NCI-H748 treated with DMSO at 0.1 percent for 48 hours (cell line): ENCODE measurements at places on chromosomes 11 and 22.

DNA sequence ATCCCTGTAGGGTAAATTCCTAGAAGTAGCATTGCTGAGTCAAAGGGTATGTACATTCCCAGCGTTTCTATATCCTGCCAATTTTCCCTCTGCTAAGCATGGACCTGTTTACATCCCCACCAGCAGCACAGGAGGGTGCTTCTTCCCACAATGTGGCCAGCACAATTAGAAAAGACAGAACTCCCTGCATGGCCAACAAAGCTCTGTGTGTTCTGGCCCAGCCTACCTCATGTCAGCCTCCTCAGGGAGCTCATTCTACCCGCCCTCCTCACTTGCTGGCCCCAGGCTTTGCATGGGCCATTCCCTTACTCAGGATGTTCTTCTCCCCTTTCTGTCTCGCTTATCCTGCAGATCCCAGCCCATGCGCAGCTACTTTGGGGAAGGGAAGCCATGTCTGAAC lies 186.1 kb downstream of the DSCAML1 start:
- DNase-seq, result no peak

DNA sequence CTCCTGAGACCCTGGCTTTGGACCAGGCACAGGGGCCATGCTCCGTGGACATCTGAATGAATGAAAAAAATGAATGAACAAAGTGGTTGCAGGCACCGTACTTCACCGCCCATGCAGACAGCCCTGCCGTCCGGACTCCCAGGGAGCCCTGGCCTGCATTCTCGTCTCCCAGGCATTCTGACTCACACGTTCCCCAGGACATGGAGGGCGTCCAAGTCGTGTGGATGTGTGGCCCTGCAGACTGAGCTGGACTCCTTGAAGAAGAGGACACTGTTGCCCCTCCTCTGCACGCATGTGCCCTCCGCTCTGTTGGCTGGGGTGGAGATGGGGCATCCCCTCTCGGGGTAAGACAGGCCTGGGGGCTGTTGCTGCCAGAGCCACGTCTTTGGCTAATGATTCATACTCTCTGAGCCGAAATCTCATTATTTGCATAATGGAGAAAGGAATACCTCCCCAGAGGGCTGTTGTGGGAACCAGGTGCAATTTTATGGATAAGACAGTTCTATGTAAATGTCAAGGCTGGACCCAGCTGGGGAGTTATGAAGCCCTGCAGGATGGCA lies 49.7 kb downstream of the RTL6 start:
- DNase-seq, result no peak

- DNase-seq, result no peak
Measured at GRCh38 chr22:23197836-23198235, 17.5 kb downstream of the BCR start.

DNA sequence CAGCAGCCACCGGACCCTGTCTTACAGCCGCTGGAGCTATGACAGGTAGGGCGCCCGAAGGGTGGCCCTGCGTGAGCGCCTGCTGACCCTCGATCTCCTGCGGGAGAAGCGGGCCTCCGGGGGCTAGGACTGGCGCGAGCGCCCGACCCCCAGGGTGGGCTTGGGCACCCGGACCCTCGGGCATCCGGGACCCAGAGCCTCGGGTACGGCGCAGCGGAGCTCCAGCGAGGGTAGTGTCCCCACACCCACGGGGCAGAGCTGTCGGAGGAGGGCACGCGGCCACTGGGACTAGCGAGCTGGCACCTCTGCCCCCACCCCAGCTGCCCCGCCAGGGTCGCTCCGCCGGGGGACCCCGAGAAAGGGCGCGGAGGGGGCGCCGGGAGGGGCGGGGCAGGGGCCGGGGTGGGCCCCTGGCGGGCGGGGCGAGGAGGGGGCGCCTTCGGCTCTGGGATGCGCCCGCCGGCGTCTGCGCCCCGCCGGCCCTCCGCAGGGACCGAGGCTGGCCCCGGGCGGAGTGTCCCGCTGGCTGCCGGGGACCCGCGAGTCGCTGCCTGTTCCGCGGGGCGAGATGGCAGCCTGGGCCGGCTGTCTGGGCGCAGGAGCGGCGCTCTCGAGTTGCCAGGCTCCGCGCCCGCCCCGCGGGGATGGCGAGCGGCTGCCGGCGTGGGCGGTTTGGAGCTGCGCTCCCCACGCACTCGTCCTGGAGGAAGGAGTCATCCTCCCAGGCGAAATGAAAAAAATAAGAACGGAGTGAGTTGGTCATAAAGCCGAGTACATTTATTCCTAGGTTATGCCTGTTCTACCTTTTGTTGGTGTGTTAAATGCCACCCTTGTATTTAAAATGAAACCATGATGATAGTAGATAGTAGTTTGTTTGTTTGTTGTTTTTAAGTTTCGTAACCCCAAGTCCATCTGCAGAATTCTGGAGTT lies 32.4 kb downstream of the EIF3F start:
- DNase-seq, result no peak

- no peak for DNase-seq
Measured at GRCh38 chr22:45907996-45908395, 69.0 kb downstream of the WNT7B start.

- DNase-seq, result no peak
Measured at GRCh38 chr22:28405588-28405987, 274.1 kb downstream of the TTC28 start.

DNA sequence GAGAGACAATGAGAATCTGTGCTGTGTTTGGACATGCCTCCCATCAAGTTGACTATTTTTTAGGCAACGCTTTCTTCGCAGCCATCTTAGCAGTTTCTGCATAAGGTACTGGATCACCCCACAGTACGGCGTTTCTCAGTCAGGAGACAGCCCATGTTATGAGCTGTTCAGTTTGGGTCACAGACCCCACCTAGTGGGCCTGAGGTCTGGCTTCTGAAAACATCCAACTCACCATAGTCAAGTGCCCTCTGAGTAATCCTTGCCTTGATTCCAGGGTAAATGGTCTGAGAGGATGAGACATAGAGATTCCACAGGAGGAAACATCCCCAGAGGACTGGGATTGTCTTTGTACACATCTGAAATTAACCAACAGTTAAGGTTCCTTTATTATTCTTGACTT lies 7.2 kb downstream of the BPIFC start:
- DNase-seq, result no peak

DNA sequence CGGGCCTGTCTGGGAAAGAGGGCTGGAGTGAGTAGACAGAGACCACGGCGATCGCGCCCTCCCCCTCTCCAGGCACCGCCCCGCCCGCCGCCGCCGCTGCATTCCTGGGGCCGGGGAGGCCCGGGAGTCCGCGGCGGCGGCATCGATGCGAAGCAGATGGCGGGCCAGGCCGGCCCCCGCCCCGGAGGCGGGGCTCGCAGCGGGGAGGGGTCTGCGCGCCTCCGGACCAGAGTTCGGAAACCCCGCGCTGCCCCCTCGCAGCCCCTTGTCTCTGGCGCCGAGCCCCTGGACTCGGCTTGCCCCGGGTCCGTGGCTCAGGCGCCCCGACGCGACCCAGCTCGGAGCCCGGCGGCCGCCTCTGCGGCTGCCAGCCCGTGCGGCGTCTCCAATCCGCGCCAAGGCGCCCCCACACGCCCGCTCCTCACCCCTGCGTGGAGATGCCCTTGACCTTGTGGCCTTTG lies 1.3 kb downstream of the SCARF2 start:
- no peak for DNase-seq

DNA sequence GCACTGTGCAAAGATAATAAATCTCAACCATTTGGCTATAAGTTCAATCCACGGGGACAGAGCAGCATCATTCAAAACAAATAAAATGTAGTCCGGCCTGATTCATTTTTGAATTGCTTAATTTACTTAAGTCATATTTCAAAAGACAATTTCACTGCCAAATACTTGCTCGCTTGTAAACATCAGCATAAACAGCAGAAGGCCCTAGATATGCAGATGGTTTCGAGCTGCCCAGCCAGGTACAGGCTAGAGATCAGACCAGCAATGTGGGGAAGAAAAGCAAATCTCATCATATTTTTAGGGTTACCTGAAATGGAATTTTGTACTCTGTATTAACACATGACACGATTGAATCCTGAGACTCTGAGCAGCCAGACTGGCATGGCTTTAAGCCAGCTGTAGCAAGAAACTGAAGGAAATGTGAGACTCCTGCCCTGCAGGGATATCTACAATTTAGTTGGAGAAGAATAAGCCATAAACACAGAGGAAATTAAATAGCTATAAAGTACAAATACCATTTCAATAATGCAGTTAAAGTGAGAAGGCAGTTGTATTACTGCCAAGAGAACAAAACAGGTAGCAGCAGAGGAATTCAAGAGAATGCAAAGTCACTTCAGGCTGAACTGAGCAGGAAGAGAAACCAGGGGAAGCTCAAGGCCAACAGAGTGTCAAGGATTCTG lies 440.3 kb downstream of the ETS1 start:
- DNase-seq, result no peak

DNA sequence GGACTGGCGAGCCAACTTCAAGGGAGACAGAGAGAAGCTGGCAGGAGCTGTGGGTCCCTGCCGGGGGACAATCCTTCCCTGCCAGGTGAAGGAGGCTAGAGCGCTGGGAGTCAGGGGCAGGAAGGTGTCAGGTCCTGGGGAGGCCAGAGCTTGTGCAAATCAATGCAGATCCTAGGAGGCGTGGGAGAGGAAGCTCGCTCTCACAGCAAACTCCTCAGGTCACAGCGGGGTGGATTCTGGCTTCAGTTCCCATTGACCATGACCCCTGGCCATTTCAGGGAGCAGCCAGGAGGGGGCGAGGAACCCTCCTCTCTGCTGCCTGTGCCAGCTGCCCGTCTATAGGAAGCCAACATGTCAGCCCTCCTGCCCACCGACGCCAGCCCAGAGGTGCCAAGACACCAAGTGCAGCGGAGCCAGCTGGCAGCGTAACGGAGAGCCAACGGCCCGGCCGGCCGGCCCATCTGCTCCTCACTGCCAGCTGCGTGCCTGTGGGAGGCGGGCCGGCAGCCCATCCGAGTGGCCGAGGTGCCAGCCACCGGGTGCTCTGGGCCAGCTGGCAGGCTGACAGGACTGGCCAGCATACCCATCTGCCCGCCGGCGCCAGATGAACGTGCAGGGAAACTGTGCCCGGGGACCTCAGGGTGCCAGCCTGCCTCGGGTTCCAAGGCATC lies 374.8 kb downstream of the MIAT start:
- no peak for DNase-seq

- DNase-seq, result no peak
Measured at GRCh38 chr11:48011102-48011797, 30.9 kb downstream of the PTPRJ start.

- no peak for DNase-seq
Measured at GRCh38 chr22:44217346-44217745, 36.6 kb downstream of the PARVG start.

DNA sequence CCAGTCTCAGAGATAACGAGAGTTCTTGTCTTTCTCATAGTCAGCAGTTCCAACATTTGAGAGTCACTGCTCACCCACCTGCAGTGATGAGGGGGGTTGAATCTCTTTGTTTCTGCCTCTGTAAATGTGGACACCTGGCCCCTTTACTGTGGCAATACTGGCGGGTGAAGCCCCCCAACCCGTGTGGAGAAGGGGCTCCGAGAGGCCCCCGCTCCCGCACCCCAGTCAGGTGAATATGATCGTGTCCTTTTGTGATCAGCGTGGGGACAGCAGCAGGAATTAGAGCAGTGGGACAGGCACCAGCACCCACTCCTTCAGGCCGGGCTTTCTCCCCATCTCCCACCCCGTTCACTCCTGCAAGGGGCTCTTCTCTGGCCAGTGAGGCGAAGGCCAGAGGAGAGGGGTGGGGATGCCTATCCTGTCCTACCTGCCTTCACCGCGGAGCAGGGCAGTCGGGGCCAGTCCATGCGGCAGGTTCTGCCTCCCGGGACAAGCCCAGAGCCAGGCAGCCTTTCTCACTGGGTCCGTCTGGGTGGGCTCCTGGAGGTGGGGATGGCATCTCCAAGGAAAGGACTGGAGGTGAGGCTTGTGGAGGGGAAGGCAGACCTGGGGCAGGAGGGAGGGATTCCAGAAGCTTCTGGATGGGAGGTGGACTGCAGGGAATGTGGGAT lies 12.7 kb upstream of the CELSR1 start:
- DNase-seq, result no peak

- DNase-seq, result no peak
Measured at GRCh38 chr11:64065712-64066111, 30.0 kb downstream of the FLRT1 start.

DNA sequence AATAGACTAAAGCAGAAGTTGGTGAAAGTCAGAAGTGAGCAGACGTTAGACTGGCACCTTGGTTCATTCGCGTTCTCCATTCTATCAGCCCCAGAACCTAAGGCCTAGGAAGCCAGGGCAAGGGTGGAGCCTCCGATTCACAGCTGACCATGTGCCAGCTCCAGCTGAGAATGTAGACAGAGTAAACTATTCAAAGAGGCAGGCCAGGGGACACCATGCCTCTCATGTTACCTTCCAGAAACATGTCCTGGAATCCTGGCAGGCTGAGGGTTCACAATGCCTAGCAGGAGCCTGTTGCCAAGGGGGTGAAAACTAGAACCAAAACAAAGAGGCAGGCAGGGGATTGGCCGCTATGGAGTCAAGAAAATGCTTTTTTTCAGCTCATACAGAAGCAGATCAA lies 224.4 kb upstream of the POU2AF2 start:
- no peak for DNase-seq

DNA sequence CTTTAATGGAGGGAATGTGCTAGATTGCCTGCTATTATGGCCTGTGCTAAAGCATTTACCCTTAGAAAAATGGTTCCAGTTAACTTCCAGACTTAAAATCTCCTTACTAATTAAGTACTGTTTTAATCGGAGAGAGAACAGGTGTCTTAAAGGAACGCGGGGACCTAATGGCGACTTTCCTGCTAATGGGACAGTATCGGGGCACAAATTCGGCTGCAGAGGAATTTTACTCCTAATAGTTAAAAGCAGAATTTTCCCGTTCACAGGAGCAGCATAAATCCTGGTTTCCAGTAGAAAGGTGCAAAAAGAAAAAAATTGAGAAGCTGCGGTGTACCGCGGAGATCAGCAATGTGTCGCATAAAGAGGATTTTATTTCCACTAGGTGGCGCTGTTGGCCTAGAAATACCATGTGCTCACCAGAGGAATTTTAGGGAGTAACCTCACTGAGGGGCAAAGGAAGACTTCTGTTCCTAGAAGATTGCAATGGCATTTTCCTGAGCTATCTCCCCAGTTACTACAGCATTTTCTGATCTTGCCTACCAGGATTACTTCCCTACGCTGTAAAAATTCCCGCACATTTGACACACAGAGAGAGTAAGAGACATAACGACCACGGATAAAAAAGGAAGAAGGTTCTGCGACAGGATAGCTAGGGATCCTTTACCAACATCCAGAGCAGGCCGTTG lies 44.5 kb downstream of the ZNF280B start:
- peak; percentile 25 for DNase-seq

DNA sequence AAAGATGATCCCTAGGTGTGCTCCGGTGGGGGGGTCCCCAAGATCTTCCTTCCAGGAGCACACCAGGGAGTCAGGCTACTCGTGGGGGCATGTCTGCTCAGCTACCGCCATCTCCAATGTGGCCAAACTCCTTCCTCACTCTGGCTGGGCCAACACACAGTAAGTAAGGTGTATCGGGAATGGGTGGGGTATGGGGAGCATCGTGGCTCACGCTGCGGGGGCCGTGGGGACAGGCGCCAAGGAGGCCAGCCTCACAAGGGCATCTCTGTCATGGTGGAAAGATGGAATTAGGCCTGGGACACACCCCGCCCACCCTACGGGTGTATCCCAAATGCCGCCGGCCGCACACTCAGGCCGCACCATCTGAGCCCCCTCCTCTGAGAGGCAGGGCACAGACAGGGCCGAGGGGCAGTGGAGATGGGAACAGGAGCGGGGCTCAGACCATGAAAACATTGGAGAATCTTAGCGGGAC lies 8.3 kb downstream of the IGF2 start:
- no peak for DNase-seq
